ENCODE measurements at places on chromosomes 1 and 21.

DNA sequence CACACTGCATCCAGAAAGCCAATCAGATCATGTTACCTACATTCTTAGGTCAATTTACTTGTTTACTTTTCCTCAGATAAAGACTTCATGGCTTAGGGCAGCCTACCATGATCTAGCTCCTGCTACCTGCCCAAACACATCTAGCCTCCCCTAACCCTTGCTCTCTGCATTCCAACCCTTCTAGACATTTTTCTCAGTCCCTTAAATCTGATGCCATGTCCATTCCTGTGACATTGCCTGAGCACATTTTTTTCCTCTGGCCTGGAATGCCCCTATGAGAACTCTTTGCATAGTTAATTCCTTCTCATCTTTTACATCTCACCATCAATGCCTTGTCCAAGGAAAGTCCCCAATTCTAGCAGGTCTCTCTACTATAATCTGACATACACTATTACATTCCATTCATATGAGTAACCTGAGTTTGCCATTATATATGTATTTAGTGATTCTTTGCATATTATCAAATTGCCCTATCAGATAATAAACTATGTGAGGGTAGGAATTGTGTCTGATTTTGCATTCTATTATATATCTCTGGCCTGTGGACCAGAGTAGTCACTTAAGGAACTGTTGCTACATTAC, 166.9 kb downstream of the COL11A1 start:
- no peak for DNase-seq

GRCh38 chr1:191963286-191963685, 195.0 kb upstream of the RGS18 start:
- DNase-seq: no peak

GRCh38 chr1:229553621-229554130, 4.8 kb downstream of the ABCB10 start:
- no peak for DNase-seq

GRCh38 chr1:955474-955873, 3.6 kb downstream of the NOC2L start:
- no peak for DNase-seq

- DNase-seq: no peak
Measured at GRCh38 chr1:202954057-202954745, 3.9 kb downstream of the ADIPOR1 start.

DNA sequence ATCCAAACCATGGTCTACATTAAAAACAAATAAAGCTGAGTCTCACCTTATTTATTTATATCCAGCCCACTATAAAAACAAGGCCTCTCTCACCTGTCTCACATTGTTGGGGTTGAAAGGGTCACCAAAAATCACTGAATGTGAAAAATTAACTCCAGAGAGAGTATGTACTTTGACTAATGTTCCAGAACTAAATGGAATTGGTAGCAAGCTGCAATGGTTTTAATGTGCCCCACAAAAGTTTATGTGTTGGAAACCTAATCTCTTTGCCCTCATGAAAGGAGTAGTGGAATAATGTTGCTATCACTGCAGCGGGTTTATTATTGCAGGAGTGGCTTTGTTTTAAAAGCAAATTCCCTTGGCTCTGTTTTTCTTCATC, 230.3 kb downstream of the LTN1 start:
- no peak for DNase-seq

DNA sequence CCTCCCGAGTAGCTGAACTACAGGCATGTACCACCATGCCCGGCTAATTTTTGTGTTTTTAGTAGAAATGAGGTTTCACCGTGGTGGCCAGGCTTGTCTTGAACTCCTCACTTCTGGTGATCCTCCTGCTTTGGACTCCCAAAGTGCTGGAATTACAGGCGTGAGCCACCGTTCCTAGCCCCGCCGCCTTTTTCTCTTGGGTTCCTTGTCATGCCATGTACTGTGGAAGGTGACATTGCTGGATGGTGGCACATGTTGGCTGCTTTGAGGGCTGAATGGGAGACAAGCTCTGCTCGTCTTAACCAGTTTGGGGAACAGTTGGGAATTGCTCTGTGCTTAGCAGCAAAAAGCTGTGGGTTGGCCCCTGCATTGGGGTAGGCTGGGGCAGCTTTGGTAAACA, 22.7 kb downstream of the ACTL8 start:
- no peak for DNase-seq

DNA sequence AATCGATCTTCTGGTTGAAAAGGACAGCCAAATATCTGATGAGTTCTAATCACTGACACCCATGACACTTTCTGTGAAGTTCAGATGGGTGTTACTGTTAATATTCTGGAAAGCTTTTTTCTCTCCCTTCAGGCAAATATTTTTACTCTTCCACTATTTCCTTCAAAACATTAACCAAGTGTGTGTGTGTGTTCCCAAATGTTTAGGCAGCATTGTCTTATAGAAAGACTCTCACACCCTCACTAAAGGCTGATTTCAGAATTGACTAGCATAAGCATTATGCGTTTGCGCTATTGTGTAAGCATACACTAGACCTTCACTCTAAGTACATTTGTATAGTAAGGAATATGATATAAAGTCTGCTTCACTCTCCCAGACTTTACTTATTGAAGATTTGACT, 24.7 kb downstream of the WARS2 start:
- no peak for DNase-seq

GRCh38 chr1:36673202-36673601, 190.5 kb upstream of the CSF3R start:
- DNase-seq: no peak

DNA sequence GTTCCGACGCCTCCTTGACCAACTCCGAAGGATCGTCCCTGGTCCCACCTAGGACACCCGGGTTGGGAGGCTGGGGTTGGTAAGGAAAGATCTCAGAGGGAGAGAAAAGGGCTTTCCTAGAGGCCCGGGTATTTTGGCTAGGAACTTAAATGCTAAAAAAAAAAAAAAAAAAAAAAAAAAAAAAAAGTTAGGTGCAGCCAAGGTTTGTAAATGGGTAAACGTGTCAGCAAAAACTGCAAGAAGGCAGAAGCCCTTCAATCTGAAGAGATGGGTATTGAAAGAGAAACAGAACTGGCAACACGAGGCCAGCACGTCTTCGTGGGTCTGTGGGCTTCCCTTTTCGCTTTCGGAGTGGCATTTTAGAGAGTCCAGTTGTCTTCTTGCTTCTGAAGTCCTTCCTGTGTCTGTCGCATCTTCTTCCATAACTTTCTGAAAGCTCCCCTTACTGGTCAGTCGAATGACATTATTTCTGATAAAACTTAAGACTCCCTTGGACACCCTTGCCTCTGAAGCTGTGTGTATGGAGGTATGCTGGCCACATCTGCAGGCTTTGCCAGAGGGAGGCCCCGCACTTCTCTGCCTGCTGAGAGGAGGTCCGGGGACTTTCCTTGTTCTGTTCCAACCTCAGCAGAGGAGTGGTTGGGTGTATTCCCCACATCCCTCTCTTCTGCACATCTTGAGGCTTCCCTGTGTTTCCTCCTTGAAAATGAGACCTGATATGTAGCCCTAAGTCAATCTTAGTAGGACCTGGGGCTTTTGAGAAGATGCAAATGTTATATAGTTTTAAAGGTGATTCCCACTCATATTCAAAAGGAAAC, 745 bp downstream of the RCSD1 start:
- no peak for DNase-seq

- no peak for DNase-seq
Measured at GRCh38 chr1:22176258-22176657, 33.4 kb upstream of the WNT4 start.

DNA sequence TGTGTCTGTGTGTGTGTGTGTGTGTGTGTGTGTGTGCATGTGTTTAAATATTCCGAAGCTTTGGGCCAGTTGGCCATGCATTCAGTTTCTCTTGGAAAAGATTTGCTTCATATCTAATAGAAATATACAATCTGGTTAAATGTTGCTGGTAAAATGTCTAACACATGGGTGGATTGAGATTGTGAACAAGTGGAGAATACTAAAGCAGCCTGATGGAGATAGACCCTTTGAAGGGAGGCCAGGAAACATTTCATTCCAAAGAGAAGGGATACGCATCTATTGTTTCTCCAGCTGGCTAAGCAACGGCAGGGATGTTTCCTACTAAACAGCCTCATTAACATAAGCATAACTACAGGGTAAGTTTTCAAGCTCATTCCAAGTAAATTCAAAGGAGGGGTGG, 257.5 kb upstream of the PTBP2 start:
- no peak for DNase-seq

- DNase-seq: no peak
Measured at GRCh38 chr1:59075021-59075420, 221.9 kb upstream of the FGGY start.

- DNase-seq: no peak
Measured at GRCh38 chr1:116880917-116881316, 28.8 kb upstream of the PTGFRN start.
